ENCODE measurements at places on chromosomes 7 and 10.

GRCh38 chr7:48691788-48692187 is 232.6 kb upstream of the CDC14C start:
- no peak for DNase-seq

- DNase-seq = no peak
These were observed 121.9 kb downstream of the BBS9 start for GRCh38 chr7:33251301-33251700.

GRCh38 chr10:70461397-70462348 is 16.9 kb upstream of the PALD1 start:
- DNase-seq = peak; percentile 48

DNA sequence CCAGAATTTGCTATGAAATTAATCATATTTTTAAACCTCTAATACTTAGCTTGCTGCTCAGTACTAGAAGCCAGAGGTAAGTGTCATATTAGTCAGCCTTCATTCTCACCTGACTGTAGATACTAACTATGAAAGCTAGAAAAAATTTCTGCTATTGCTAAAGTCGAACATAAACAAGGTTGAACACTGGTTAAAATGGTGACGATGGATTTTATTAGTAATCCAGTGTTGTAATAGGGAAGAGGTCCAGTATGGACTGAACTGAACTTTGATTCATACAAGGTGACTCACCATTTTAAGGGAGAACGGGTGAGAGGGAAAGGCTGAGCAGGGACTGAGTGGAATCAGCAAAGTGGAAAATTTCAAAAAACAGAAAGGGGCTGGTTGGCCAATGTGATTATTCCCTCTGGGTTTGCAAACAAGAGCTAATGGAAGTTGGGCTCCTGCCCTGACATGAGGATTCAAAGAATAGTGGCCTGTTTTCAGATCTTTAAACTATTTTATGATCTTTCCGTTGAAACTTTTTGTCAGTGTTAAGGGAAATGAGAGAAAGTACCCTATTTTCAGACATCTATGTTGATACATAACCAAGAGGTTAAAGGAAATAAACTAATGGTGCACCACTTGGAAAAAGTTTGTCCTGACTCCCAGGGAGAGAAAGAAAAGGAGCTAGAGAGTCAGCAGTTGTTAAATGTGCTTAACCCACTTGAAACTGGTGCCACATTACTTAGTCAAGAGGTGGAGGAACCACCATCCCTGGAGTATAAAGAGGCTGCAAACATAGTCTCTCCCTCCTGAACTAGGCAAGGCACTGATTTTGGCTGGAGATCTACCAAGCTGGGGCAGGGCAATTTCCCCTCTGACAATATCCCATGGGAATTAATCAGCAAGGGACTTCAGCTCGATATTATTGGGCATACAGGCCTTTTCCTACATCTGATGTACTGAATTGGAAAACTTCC is 15.3 kb upstream of the AKR1C1 start:
- DNase-seq = no peak

GRCh38 chr7:117010375-117011133 is 57.3 kb downstream of the ST7 start:
- no peak for DNase-seq

- no peak for DNase-seq
These were observed 18.9 kb downstream of the OPTN start for GRCh38 chr10:13118784-13119410.

DNA sequence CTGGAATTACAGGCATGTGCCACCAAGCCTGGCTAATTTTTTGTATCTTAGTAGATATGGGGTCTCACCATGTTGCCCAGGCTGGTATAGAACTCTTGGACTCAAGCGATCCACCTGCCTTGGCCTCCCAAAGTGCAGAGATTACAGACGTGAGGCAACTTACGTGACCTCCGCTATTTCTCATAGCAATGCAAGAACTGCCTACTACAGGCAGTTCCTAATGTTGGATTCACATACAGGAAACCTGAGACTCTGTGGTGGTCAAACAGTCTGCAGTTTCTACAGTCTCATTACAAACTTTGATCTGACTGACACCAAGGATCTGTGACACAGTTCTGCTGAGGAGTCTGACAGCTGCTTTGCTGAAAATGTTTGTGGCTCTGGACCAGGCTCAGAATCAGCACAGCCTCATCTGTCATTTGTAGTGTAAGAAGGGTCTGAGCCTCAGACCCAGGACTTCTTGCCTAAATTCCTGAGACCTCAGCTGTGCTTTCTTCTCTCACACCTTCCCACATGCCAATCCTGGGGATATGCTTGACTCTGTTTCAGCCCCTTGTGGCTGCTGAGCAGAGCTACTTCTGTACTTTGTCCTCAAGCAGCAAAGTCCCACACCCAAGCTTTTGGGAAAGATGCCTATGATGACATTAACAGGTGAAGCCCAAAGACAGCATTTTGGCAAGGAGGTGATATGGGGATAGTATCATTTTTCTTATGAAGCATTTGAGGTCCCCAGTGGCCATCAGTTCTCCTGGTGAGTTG is 48.0 kb upstream of the CYP2C9 start:
- no peak for DNase-seq

DNA sequence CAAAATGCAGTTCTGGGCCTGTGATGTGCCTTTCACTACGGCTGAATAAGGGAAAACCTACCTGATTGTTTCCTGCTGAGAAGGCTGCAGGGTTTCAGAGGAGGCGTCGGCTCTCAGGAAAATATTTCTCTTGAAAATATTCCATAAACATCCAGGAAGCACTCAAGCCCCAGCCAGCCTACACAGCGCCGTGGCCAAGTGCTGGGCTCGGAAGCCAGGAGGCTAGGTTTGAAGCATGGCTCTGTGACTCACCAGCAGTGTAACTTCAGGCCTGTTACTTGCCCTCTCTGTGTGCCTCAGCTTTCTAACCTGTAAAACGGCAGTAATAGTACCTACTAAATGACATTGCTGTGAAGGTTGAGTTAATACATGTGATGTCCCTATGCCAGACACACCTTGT is 399.1 kb downstream of the GATA3 start:
- DNase-seq = no peak

GRCh38 chr10:23195846-23196600 is 3.9 kb downstream of the PTF1A start:
- DNase-seq = no peak

DNA sequence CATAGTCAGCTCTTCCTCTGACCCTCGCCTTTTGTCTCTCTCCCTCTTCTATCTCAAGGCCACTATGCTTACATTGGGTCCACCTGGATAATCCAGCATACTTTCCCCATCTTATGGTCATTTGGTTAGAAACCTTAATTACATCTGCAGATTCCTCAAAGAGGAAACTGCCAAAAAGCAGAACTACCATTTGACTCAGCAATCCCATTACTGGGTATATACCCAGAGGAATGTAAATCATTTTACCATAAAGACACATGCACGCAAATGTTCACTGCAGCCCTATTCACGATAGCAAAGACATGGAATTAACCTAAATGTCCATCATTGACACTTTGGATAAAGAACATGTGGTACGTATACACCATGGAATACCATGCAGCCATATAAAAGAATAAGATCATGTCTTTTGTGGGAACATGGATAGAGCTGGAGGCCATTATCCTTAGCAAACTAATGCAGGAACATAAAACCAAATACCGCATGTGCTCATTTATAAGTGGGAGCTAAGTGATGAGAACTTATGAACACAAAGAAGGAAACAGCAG is 114.8 kb upstream of the NPY start:
- DNase-seq = no peak

GRCh38 chr7:24914465-24914859 is 65.5 kb downstream of the OSBPL3 start:
- DNase-seq = no peak

- no peak for DNase-seq
These were observed 152.1 kb upstream of the TARP start for GRCh38 chr7:38425509-38425908.

GRCh38 chr7:5177060-5177459 is 13.0 kb upstream of the WIPI2 start:
- DNase-seq = no peak

- DNase-seq = no peak
These were observed 85.5 kb upstream of the CACUL1 start for GRCh38 chr10:118840071-118840775.

DNA sequence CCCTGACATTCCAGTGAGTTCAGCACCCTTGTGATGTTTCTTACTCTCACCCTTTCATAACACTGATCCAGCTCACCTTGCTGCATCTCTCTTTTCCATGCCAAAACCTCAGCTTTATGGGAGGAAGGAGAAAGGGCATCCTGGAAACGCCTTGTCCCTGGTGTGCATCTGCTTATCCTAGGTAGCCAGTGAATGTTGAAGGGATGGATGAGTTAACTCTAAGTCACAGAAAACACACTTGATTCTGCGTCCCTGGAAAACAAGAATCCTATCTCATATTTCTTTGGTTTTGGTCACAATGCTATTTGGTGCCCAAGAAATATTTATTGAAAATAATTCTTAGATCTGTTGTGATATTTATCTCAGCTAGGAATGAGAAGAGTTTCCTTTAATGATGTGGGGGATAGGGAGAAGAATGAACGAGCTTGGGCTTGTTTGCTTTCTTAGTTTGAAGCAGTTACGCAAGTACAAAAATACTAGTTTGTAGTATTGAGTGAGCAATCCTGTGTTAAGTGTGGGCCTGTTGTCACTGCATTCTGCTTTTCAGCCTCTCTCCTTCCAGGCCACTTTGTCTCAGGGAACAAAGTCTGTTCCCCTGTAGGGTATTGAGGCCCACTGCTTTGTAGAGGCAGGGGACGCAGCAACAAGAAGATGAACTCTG is 126.5 kb downstream of the ARID5B start:
- DNase-seq = no peak

DNA sequence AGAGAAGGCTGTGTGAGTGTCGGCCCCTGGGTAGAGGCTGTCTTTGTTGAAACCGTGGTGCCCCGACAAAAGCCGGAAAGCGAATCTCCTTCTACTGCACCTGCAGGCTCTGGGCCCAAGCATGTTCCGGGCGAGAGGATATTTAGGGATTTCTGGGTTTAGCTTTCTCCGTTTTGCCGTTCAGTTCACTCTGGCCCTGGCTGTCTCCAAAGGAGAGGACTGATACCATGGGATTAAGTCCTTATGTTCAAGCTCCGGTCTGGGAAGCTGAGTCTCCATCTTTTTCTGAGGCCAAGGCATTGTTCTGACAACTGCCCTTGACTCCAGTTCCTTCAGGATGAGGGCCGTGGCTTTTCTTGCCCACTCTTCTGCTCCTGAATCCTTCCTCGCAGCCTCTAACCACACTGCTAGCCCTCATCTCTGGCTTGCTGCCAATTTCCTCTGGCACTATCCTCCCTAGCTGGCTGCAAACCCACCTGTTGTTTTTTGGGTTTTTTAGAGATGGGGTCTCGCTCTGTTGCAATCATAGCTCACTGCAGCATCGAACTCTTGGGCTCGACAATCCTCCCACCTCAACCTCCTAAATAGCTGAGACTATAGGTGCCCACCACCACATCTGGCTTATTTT is 206.8 kb downstream of the SKIDA1 start:
- peak; percentile 19 for DNase-seq

- DNase-seq = no peak
These were observed 21.4 kb upstream of the RSBN1L start for GRCh38 chr7:77674878-77675277.

DNA sequence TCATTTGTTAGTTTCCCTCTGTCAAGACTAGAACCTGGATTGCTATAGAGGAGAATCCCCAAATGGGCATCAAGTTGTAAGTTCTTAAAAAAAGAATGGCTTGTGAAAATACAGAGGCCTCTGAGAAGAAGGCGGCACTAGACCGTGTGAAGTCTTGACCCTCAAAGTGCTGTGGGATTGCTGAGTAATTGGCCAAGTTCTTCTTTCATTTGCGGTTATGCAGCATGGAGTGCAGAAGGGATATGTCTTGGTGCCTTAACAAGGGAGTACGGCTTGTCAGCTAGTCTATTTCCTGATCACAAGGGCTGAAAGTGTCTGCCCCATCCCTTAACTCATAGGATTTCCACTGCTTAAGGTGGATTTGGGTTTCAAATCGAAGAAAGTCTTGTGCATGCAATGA is 81.2 kb downstream of the MKX start:
- DNase-seq = no peak

Data from hematopoietic multipotent progenitor cell treated with erythropoietin and hydrocortisone succinate and interleukin-3 and kit ligand, for 8 days (in vitro differentiated cells).